ENCODE measurements at places on chromosomes 13 and 19. TPM values are rescaled to one million over a fixed set of nuclear protein-coding genes. Genes with fewer than 3 reads are reported as not detected.

GRCh38 chr19:16161840-16162239 lies 11.5 kb downstream of the CIB3 start:
- no peak overlapping the region for H3K4me3 ChIP-seq
- no peaks in the 10 kb centered on the region for H3K27me3 ChIP-seq
- H3K36me3 ChIP-seq = peaks cover 10% of the 10 kb centered on the region

DNA sequence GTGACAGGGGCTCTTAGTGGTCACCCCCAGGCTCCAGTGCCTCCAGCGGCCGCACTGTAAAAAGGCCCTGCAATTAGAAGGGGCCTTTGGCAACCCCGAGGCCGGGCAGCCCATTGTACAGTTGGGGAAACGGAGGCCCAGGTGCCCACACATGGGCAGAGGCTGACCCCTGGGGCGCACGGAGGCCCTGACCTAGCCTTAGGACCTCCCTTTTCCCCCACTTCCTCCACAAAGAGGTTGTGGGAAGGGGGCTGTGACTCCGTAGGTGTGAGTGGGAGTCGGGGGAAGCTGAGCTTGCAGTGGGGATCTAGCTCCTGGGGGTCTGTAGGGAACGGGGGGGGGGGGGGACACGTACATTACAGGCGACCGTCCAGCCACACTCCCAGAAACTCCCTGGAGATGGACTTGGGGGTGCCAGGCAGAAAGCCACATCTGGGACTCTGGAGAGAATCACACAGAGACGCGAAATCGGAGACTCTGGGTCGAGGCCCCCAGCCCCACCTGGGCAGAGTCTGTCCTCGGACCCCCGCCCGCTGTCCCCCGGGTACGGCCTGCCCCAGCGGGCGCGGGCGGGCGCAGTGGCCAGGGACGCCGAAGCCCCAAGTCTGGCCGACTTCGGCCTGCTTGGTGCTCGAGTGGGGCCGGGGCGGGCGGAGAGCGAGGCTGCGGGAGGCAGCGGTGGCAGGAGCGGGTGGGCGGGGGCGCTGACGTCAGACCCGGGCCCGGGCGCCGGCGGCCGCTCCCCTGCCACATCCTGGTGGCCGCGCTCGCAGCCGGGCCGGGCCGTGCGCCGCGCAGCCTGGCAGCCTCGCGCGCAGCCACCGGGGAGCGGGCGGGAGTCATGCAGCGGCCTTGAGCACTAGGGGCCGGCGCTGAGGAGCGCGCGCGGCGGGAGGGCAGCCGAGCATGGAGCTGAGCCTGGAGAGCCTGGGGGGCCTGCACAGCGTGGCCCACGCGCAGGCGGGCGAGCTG lies at the start of gene ONECUT3:
Gene ONECUT3, plus strand, starts transcription at position 750 of the 972 bp plus-strand sequence. Its CDS starts 157 bp downstream, at position 907.
- DNase-seq = no peak
- peaks cover 50% of the 10 kb centered on the region for H3K27me3 ChIP-seq
- H3K27ac ChIP-seq = no peak within 1 kb of the TSS
- H3K36me3 ChIP-seq = no peaks in the 10 kb centered on the region

- no peak overlapping the region for H3K27ac ChIP-seq
- no peak for DNase-seq
- no peaks in the 10 kb centered on the region for H3K27me3 ChIP-seq
- no peaks in the 10 kb centered on the region for H3K36me3 ChIP-seq
- no peak overlapping the region for H3K4me3 ChIP-seq
Observed at GRCh38 chr13:77377016-77377415, 50.1 kb upstream of the MYCBP2 start.

- H3K4me1 ChIP-seq = no peaks in the 10 kb centered on the region
- no peaks in the 10 kb centered on the region for H3K27me3 ChIP-seq
- no peak for DNase-seq
- H3K4me3 ChIP-seq = no peak overlapping the region
- H3K27ac ChIP-seq = no peak overlapping the region
Observed at GRCh38 chr13:44972956-44973581, 16.2 kb downstream of the NUFIP1 start.

DNA sequence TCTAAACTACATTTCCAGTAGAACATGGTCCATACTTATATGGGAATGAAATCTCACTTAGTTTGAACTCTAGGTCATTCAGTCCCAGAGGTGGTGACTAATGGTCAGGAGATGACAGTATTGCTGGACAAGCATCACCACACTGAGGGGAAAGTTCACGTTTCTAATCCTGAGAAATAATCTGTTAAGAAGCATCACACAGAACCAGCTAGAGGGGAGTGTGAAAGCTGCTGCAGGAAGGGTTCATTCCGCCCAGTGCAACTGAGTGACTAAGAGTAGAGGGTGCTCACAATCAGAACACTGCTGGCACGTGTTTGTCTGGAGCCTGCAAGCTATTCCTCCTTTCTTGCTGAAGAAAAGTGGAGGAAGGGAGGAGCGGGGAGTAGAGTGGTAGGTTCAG lies 2.7 kb downstream of the COL4A1 start:
- no peaks in the 10 kb centered on the region for H3K36me3 ChIP-seq
- peaks cover 11% of the 10 kb centered on the region for H3K4me1 ChIP-seq
- H3K27me3 ChIP-seq = peaks cover 56% of the 10 kb centered on the region

- no peak for DNase-seq
- no peak overlapping the region for H3K27ac ChIP-seq
- H3K4me3 ChIP-seq = no peak overlapping the region
- no peaks in the 10 kb centered on the region for H3K27me3 ChIP-seq
- H3K36me3 ChIP-seq = no peaks in the 10 kb centered on the region
- H3K4me1 ChIP-seq = no peaks in the 10 kb centered on the region
Observed at GRCh38 chr13:64910096-64910495, 2320.0 kb downstream of the PCDH9 start.

DNA sequence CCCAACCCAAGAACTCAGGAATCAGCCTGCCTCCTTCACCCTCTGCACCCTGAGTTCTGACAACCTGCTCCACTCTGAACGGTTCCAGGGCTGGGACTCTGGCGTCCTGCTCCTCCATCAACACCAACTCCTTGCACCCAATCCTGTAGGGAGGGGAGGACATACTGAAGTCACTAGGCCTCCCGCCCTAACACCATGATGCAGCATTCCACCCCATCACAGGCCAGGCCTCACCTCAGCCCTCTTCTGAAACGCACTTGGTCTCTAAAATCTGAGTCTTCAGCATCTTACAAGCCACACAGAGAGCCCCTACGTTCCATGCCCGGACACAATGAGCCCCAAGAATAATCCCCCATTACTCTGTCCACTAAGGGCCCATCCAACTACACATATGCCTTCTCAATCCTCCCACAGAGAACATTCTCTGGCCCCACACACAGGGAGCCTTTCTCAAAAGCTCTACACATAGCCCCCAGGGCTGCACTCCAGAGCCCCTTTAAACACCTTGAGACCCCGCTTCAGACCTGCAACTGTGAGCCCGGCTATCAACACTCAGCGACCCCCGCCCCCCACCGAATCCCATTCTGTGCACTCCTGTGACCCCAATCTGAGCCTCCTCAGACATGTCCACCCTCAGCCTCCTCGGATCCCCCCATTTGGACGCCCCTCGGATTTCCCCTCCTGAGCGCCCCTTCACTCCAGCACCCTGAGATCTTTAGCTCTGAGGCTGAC lies 567 bp downstream of the ALKBH6 start:
- DNase-seq = no peak
- peak overlapping the region; percentile 95 for H3K27ac ChIP-seq
- peaks cover 4% of the 10 kb centered on the region for H3K36me3 ChIP-seq
- H3K4me1 ChIP-seq = peaks cover 42% of the 10 kb centered on the region

GRCh38 chr19:13926715-13927114 lies 11.5 kb downstream of the PODNL1 start:
- no peak overlapping the region for H3K27ac ChIP-seq
- peaks cover 32% of the 10 kb centered on the region for H3K36me3 ChIP-seq
- no peaks in the 10 kb centered on the region for H3K4me1 ChIP-seq
- DNase-seq = no peak
- no peak overlapping the region for H3K4me3 ChIP-seq

DNA sequence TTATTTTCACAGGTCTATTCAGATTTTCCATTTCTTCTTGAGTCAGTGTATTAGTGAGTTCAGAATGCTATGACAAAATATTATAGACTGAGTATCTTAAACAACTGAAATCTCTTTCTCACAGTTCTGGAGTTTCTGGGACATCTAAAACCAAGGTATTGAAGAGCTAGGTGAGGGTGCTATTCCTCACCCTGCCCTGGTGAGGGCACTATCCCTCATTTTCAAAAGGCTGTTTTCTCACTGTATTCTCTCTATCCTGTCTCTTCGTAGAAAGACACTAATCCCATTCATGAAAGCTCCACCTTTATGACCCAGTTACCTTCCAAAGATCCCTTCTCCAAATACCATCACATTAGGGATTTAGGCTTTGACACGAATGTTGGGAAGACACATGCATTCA lies 1617.1 kb downstream of the PCDH9 start:
- H3K36me3 ChIP-seq = no peaks in the 10 kb centered on the region
- H3K4me1 ChIP-seq = no peaks in the 10 kb centered on the region
- H3K4me3 ChIP-seq = no peak overlapping the region
- no peak for DNase-seq
- no peak overlapping the region for H3K27ac ChIP-seq
- H3K27me3 ChIP-seq = no peaks in the 10 kb centered on the region

DNA sequence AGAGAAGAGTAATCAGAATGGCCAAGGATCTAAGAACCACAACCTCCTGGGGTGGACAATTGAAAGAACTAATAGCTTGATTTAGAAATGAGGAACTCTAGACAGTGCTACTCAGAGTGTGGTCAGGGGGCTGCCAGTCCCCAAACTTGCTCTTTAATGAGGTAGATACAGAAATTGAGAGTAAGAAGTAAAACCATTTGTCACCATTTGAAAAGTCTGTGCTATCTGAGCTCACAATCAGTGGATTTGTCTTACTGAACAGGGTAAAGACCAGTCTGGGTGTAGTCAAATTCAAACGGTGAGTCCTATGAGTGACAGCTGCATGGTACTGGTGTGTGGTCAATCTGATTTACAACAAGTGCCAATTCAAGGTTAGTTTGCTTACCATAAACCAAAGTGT lies 118.9 kb downstream of the KL start:
- H3K4me3 ChIP-seq = no peak overlapping the region
- no peaks in the 10 kb centered on the region for H3K36me3 ChIP-seq
- no peak overlapping the region for H3K27ac ChIP-seq
- no peaks in the 10 kb centered on the region for H3K27me3 ChIP-seq

GRCh38 chr13:75637181-75637750 lies 1.1 kb downstream of the LMO7 start:
- peaks cover 10% of the 10 kb centered on the region for H3K27me3 ChIP-seq
- peaks cover 10% of the 10 kb centered on the region for H3K4me1 ChIP-seq
- no peak for DNase-seq
- no peaks in the 10 kb centered on the region for H3K36me3 ChIP-seq
- peak overlapping the region; percentile 74 for H3K4me3 ChIP-seq

GRCh38 chr19:20367811-20368294 lies 197.7 kb downstream of the ZNF737 start:
- no peak overlapping the region for H3K27ac ChIP-seq
- no peaks in the 10 kb centered on the region for H3K36me3 ChIP-seq
- no peak overlapping the region for H3K4me3 ChIP-seq
- DNase-seq = peak; percentile 14
- H3K27me3 ChIP-seq = peaks cover 4% of the 10 kb centered on the region

GRCh38 chr19:11177592-11177991 lies 19.8 kb downstream of the KANK2 start:
- DNase-seq = no peak
- H3K36me3 ChIP-seq = no peaks in the 10 kb centered on the region
- H3K4me3 ChIP-seq = no peak overlapping the region
- peaks cover 3% of the 10 kb centered on the region for H3K27me3 ChIP-seq
- H3K27ac ChIP-seq = no peak overlapping the region
- peaks cover 8% of the 10 kb centered on the region for H3K4me1 ChIP-seq

DNA sequence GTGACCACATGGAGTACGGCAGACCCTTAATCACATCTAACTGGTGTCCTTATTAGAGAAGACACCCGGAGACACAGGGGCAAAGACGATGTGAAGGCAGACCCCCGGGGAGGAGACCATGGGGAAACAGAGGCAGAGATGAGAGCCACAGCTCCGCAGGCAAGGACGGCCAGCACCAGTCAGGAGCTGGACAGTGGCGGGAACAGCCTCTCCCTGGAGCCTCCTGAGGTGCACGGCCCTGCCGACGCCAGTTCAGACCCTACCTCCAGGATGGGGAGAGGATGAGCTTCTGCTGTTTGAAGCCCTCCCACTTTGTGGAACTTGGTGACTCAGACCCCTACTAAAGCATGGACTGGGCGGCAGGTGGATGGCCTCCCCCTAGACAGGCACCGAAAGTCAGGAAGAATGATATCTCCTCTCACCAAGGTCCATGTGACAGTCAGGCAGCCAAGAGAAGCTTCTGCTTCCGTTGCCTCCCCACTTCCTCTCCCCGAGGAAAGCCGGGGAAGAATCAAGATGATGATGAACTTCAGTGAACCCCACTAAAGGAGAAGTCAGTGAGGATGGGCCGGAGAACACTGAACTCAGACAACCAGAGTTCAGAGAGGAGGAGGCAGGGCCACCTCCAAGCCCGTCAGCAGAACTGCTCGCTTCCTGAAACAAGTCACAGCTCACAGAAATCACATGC lies 25.4 kb downstream of the RAB20 start:
- H3K27ac ChIP-seq = no peak overlapping the region
- no peak overlapping the region for H3K4me3 ChIP-seq
- no peaks in the 10 kb centered on the region for H3K27me3 ChIP-seq
- no peaks in the 10 kb centered on the region for H3K36me3 ChIP-seq
- no peak for DNase-seq

DNA sequence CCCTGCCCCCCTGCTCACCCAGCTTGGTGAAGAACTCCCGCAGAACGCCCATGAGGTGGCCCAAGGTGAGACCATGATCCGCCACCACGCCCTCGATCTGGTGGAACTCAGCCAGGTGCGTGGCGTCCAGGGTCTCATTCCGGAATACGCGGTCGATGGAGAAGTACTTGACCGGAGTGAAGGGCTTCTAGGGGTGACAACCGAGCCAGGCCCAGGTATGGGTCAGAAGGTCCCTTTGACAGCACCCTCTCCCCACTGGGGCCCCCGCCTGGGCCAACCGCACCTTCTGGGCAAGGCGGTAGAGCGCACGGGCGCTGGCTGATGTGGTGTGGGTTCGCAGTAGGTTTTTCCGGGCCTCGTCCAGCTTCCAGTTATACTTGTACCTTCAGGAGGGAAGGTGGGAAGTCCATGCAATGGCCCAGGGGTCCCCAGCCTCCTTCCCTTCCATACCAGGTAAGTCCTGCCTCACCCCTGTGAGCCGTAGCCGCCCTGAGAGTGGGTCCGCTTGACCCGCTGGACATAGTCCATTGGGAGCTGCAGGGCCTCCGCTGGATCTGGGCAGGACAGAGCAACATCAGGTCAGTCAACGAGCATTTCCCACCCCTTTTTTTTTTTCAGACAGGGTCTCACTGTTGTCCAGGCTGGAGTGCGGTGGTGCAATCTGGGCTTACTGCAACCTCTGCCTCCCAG lies 5.7 kb upstream of the SYCE2 start:
- no peaks in the 10 kb centered on the region for H3K27me3 ChIP-seq
- no peak overlapping the region for H3K4me3 ChIP-seq
- H3K4me1 ChIP-seq = peaks cover 2% of the 10 kb centered on the region
- H3K27ac ChIP-seq = no peak overlapping the region
- no peak for DNase-seq
- peaks cover 48% of the 10 kb centered on the region for H3K36me3 ChIP-seq

GRCh38 chr19:15441317-15441716 lies 8.4 kb downstream of the WIZ start:
- H3K36me3 ChIP-seq = no peaks in the 10 kb centered on the region
- no peaks in the 10 kb centered on the region for H3K27me3 ChIP-seq
- H3K4me1 ChIP-seq = peaks cover 1% of the 10 kb centered on the region
- DNase-seq = no peak

PRR19 gene
- total RNA-seq = 0.81 TPM

NXNL1 gene
- total RNA-seq = not detected

YJEFN3 gene
- 8.2 TPM for total RNA-seq

Measured in activated CD4-positive, alpha-beta memory T cell treated with anti-CD3 and anti-CD28 coated beads for 36 hours (primary cell).